NCI-H526 (cell line): ENCODE measurements at places on chromosomes 3 and 15.

DNA sequence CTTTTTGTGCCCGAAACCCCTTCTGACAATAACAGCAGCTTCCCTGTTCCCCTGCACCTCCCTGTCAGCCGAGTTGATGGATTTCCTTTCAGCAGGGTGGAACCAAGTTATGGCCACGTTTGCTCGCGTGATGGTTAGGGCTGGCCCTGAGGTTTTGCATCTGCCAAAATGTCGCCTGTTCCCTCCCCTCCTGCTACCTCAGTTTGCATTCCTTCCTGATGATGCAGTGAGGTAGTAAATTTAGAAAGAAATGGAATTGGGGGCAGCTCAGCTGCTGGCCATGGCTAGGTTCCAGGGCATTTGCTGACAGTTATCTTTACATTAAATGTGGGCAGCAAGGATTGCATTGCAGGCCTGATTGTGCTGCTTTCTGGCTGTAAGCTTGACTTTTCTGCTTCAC, 13.2 kb downstream of the LIMD1 start:
- no peak for DNase-seq

DNA sequence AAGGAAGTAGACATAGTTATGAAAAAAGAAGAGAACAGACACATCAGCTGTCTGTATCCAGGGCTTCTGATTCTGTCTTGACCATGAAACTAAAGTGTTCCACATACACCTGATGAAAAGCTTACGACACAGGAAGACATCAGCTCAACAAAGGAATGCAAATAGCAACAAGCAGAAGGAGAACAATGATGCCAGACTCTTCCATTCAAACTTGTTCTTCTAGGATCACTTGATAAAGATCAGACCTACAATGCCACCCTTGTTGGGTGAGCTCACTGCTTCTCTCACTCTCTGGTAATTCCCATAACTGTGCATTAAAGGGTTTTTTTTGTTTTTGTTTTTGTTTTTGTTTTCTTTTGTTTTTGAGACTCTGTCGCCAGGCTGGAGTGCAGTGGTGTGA, 49.7 kb downstream of the GATM start:
- DNase-seq, result no peak

DNA sequence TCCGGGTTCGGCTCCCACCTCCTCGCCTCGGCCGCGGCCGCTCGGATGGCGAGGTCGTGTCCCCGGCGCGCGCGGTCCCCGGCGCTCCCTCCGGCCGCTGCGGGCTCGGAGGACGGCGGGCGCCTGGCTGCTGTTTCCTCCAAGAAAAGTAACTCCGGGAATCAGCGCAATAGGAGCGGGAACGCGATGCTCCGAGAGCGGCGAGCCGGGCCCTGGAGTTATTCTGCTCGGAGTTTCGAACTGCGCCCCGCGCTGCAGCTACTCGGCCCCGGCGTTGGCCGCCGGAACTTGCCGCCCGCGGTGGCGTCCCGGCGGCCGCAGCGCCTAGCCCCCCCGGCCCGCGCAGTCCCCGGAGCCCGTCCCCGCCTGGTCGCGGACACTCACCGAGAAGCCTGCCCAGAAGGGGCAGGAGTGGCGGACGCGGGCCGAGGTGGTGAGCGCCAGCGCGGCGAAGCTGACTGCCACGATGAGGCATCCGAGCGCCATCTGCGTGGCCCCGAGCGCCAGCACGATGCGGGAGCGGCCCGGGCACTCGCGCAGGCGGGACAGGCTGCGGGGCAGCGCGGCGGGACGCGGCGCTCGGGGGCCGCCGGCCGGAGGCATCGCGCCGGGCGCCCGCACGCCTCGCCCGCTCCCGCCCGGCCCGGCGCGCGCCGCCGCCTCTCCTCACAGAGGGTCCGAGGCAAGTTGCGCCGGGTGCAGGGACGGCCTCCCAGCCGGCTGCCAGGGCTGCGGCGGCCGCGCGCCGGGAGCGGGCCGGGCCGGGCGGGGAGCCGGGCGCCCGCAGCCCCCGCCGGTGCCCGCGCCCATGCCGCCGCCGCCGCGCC, 251.9 kb downstream of the TJP1 start:
- DNase-seq, result peak; percentile 65

DNA sequence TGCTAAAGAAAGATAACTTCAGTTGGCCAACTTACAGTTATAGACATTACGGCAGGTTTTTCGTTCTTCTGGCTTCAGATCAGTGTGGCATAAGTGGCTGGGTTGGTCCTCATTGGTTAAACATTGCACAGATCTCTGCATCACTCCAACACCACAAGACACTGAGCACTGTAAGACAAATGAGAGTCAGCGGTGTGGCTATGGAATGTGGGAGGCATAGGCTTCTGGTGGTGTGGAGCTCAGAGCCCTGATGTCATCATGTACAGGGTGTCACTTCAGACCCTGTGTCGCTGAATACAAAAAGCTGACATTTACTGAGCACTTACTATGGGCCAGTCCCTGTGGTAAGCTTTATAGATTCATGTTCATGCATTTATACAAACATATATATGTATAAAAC, 146.0 kb downstream of the ADAMTS9 start:
- no peak for DNase-seq

DNA sequence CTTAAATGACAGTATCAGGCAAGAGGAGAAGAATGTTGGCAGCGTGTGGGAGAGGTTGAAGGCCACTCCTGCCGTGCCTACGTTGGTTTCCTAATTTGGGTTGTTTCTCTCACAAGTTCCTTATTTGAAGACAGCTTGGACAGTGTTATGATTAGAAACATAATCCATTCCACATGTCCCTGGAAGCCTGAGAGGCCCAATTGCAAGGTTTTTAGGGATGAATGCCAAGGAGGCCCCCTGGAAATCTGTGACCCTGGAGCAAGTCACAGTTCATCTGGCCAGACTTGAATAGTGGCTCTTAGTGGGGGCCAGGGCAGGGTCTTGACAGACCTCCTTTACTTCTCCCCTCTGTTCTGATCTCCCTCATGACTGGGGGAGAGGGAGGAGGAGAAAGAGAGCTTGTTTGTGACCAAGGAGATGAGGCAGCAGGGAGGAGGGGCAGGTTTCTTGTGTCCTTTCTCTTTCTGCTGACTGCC, 584.4 kb upstream of the TBL1XR1 start:
- no peak for DNase-seq

GRCh38 chr3:64488939-64489338, 198.9 kb downstream of the ADAMTS9 start:
- no peak for DNase-seq

DNA sequence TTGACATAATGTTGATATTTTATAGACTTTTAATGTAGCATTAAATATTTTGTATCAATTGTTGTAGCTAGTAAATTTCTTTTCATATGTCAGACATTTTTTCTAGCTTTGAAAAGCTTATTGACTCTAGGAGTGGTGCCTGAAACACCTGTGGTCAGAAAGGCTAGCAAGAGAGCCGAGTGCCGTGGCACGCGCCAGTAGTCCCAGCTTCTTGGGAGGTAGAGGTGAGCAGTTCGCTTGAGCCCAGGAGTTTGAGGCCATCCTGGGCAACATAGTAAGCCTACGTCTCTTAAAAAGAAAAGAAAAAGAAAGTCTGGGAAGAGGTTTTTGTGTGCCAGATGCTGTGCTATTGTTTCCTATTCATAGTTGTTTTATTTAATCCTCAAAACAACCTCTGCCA, 198.2 kb downstream of the FEZF2 start:
- DNase-seq, result no peak

GRCh38 chr15:60844511-60845174, 365.7 kb upstream of the ICE2 start:
- DNase-seq, result no peak

- DNase-seq, result no peak
These were observed 31.7 kb upstream of the SYNM start for GRCh38 chr15:99073008-99073717.

- DNase-seq, result no peak
These were observed 111.6 kb upstream of the SLC6A6 start for GRCh38 chr3:14290631-14291385.

DNA sequence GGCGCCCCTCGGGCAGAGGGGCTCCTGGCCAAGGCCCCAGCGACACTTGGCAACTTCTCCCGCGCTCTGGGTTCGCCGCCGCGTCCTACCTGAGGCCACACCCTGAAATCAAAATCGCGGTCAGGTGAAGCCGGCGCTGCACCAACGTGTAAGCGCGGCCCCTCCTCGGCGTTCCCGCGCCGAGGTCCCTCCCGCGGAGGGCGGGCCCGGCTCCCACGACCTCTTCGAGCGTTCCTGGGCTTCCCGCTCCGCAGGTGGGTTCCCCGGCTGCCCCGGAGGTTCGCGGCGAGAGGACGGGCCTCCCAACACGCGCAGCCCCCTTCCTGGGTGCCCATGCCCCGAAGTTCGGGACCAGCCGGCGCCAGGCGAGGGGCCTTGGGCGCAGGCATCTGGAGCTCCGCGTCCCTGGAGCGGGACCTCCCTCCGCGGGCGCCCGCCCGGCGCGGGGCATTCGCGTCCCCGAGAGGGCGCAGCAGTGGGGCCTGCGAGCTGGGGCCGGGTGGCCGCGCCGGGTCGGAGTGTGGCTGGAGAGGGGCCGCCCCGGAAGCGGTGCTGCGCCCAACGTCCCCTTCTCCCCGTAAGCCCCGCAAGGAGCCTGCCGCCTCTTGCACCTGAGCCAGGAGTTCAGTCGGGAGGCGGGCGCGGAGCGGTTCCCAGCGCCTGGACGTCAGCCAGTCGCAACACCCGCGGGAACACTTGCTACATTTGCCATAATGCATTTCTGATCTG, 13.7 kb downstream of the PAK6 start:
- DNase-seq, result peak; percentile 86

DNA sequence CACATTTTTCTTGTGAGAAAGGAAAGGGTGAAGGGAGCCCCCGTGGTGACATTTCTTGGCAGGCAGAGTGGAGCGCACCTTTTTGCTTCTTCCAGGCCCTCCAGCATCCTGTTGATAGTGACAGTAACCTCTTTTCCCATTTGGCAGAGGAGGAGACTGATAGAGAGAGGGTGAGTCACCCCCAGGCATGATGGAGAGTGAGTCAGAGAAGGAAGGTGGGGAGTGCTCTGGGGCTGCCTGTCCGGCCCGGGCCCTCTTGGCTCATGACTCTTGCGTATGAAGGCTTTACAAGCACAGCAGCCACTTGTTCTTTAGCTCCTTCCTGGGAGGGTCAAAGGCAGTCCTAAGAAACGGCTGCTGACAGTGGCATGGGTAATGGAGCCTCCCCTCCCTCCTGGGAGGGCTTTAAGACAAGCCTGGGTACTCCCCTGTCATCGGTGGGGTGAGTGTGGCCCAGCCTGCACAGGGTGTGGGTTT, 16.0 kb downstream of the ANKRD63 start:
- no peak for DNase-seq

DNA sequence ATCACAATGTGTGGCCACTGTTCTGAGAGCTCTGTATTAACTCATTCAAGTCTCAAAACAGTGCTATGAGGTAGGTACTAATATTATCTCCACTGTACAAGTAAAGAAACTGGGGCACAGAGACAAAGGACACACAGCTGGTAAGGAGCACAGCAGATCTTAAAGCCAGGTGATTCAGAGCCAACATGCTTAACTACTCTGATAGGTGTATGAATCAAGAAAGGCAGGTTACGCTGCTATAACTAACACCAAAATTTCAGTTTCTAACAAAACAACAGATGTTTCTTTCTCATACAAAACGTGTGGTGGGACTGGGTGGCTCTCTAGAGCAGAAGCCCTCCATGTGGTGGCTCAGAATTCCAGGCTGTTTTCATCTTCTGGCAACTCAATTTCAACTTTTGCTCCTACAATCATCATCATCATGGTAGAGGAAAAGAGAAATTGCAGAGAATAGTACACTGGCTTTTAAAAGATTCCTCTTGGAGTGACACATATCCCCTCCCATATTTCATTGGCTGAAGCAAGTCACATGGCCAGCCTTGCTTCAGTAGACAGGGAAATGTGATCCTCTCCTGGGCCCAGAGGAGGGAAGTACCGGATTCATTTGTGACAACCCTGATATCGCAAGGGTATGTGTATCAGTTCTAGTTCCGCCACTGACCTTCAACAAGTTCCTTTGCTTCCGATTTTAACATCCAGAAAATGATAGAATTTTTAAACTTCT, 126.2 kb upstream of the PTX3 start:
- DNase-seq, result no peak

DNA sequence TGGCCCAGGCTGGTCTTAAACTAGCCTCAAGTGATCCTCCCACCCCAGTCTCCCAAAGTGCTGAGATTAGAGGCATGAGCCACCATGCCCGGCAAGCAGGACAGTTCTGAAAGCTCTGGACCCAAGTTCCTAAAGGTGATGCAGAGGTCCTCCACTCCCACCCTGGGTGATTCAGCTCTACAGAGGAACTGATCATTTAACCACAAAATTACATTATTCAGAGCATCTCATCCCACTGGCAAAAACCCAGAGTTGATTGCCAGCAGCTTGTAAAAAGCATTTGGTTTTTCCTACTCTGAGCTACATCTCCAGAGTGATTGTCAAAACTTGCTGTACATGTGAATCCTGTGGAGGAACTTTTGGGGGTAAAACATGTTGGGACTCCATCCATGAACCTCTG, 60.2 kb downstream of the SLTM start:
- no peak for DNase-seq
